ENCODE measurements at places on chromosomes 5 and 9. TPM values are rescaled to one million over a fixed set of nuclear protein-coding genes. Genes with fewer than 3 reads are reported as not detected.
A peak's percentile ranks its signal among the peaks of the same experiment; 100 is the strongest.

Gene ORM2
- 0.56 TPM for total RNA-seq

Gene LIX1
- not detected for total RNA-seq

Gene SGCD
- 6.1 TPM for total RNA-seq

Gene NDOR1
- total RNA-seq: 29.1 TPM

Gene PCDHB11
- total RNA-seq: 4.0 TPM

DNA sequence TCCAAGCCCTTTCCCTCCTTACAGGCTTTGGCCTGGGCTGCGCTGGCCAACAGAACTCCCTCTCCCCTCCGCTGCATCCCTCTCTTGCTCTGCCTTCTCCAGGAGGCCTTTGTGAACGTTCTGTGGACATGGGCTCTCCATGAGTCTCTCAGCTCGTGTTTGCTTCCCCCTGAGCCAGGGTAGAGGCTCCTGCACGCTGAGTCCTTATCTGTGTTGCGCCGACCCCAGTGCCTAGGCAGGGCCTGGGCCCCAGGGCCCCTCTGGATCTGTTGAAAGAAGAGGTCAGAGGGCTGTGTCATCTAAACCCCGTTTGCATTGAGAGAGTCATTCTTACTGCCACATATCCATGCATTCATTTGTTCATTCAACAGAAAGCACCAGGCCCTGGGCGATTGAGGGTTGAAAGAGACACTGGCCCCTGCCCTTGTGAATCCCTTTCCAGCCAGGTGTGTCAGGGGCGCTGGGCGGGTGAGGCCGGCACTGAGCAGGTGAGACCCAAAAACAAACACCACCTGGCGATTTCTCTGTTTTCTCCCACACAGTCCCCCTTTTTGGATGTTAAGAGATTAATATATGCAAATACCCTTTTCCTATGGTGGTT, 111.2 kb upstream of the IER5L start:
- H3K27me3 ChIP-seq: no peaks in the 10 kb centered on the region
- H3K36me3 ChIP-seq: no peaks in the 10 kb centered on the region
- H3K4me3 ChIP-seq: no peak overlapping the region
- no peaks in the 10 kb centered on the region for H3K4me1 ChIP-seq

GRCh38 chr9:18427691-18428090, 46.3 kb upstream of the ADAMTSL1 start:
- H3K4me3 ChIP-seq: no peak overlapping the region
- peaks cover 3% of the 10 kb centered on the region for H3K4me1 ChIP-seq
- no peaks in the 10 kb centered on the region for H3K27me3 ChIP-seq
- no peak overlapping the region for H3K27ac ChIP-seq
- H3K36me3 ChIP-seq: no peaks in the 10 kb centered on the region
- DNase-seq: no peak

DNA sequence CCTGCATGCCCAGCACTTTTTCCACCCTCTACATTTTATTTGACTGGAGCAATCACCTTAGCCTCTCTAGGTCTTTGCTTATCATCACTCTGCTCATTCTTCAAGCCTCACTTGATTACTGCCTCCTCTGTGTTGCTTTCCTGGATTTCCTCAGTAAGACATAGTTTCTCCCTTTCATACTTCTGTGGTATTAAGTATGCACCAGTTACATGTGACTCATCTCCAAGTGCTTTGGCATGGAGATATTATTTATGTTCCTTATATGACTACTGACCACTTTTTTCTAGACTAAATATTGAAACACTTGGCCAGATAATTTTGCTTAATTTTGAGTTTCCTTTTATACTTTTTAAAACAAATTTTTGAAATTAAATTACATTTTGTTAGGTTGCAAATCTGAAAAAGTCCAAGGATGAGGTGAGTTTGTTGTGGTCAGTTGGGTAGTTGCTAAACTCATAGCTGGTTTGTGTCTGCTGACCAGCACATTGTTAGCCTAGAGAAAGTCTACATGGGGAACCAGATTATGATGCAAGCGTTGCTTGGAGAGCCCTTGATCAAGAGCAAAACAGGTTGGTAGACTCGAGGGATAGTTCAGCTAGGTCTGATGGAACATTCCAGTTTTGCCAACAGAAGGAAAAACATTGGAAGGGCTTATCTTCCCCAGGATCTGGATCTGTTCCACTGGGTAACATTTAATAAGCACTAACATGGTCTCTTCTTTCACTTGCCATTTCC, 140.2 kb downstream of the TMC1 start:
- no peaks in the 10 kb centered on the region for H3K4me1 ChIP-seq
- no peaks in the 10 kb centered on the region for H3K27me3 ChIP-seq

- no peak overlapping the region for H3K27ac ChIP-seq
- DNase-seq: no peak
- no peaks in the 10 kb centered on the region for H3K4me1 ChIP-seq
- no peak overlapping the region for H3K4me3 ChIP-seq
Measured at GRCh38 chr9:81716409-81716808, 27.1 kb upstream of the TLE1 start.

DNA sequence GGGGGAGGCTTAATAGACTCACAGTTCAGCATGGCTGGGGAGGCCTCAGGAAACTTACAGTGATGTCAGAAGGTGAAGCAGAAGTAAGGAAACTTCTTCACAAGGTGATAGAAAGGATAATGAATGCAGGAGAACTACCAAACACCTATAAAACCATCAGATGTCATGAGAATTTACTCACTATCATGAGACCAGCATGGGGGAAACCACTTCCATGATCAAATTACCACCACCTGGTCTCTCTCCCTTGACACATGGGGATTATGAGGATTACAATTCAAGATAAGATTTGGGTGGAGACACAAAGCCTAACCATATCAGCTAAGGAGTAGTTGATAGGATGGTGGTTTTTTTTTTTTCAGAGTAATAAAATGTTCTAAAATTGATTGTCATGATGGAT, 201.8 kb downstream of the CDH12 start:
- no peak overlapping the region for H3K4me3 ChIP-seq
- no peaks in the 10 kb centered on the region for H3K4me1 ChIP-seq
- DNase-seq: no peak

GRCh38 chr5:56499901-56500300, 266.8 kb upstream of the ANKRD55 start:
- no peak overlapping the region for H3K4me3 ChIP-seq
- H3K36me3 ChIP-seq: no peaks in the 10 kb centered on the region
- peaks cover 4% of the 10 kb centered on the region for H3K4me1 ChIP-seq
- H3K27me3 ChIP-seq: no peaks in the 10 kb centered on the region

DNA sequence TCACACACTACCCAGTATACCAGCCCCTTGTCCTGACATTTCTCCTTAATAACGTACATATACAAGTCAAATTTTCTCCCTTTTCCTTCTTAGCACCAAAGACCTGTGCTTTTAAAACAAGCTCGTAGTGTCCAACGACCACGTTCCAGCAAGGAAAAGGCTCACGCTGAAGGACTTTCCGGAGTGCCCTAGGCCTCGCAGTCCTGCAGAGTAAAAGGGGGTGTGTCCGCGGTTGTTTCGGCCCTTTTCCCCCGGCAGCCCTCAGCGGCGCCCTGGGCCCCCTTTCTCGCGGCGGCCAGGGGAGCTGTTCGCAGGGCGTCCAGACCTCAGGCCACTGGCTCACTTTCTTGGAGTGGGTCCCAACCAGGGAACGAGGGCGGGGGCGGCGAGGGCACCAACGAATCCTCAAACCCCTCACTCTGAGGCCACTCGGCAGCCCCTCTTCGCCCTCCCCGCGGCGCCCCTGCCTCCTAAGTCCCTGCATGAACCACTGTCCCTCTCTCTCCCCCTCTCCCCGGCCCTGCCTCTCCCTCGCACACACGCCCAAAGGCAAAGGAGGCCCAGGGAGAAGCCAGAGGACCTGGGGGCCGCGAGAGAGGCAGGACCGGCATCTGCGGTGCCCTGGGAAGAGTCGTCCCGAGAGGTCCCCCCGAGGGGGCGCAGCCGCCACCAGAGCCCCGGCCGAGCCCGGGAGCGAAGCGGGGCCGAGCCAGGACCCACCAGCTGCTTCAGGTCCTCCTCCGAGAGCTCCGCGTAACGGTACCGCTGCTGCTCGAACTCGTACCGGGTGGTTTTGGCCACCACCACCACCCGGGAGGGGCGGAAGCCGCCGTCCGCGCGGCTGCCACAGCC, 720 bp downstream of the NADK2 start:
- H3K4me3 ChIP-seq: peak overlapping the region; percentile 99
- peaks cover 34% of the 10 kb centered on the region for H3K4me1 ChIP-seq
- no peaks in the 10 kb centered on the region for H3K36me3 ChIP-seq
- no peaks in the 10 kb centered on the region for H3K27me3 ChIP-seq

DNA sequence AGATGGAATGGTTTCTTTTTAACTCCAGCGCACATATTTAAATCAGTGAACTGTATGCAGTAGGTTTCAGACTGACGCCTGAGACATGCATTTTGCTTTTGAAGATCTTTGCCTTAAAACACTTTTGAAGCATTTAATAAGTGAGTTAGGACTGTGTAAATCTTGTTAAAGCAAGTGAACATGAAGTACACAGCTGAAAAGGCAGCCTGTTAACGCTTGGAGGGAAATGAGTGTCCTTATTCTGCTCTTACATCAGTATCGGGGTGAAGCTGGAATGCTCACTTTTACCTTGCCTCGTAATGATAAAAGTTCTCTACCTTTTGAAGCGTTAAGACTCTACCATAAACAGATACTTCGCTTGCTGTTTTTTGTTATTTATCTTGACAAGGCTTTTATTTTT, 552.2 kb downstream of the ZNF608 start:
- no peak overlapping the region for H3K27ac ChIP-seq
- no peaks in the 10 kb centered on the region for H3K4me1 ChIP-seq
- no peak for DNase-seq
- no peaks in the 10 kb centered on the region for H3K27me3 ChIP-seq
- H3K4me3 ChIP-seq: no peak overlapping the region

DNA sequence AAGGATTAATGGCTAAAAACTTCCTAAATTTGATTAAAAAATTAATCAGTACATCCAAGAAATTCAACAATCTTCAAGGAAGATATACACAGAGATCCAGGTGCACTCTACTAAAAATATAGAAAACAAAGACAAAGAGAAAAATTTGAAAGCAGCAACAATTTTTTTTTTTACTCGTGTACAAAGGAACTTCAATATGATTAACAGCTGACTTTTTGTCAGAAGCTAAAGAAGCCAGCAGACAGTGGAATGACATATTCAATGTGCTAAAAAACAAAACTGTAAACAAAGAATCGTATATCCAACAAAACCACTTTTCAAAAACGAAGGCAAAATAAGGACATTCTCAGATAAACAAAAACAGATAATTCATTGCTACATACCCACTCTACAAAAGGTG, 234.6 kb downstream of the FSTL4 start:
- no peaks in the 10 kb centered on the region for H3K36me3 ChIP-seq
- no peaks in the 10 kb centered on the region for H3K4me1 ChIP-seq
- no peak overlapping the region for H3K27ac ChIP-seq

GRCh38 chr5:142820447-142820846, 50.3 kb downstream of the ARHGAP26 start:
- no peak for DNase-seq
- H3K4me3 ChIP-seq: no peak overlapping the region
- H3K27ac ChIP-seq: no peak overlapping the region
- peaks cover 47% of the 10 kb centered on the region for H3K4me1 ChIP-seq
- no peaks in the 10 kb centered on the region for H3K36me3 ChIP-seq

DNA sequence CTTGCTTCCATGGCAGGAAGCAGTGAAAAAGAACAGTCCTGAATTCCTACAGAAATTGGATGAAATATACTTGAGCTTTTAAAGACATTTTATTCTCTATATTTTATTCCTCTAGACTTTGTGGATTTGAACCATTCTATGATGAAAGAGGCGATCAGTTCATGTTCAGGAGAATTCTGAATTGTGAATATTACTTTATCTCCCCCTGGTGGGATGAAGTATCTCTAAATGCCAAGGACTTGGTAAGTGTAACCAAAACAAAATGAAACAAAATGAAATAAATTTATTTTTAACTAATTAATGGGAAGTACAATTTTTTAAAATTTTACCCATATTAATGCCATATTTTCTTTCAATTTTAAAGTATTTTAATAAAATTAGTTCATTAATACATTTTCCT, 34.1 kb downstream of the STARD4 start:
- no peak for DNase-seq
- no peak overlapping the region for H3K4me3 ChIP-seq
- H3K27me3 ChIP-seq: no peaks in the 10 kb centered on the region
- no peaks in the 10 kb centered on the region for H3K4me1 ChIP-seq
- H3K27ac ChIP-seq: no peak overlapping the region
- H3K36me3 ChIP-seq: no peaks in the 10 kb centered on the region

DNA sequence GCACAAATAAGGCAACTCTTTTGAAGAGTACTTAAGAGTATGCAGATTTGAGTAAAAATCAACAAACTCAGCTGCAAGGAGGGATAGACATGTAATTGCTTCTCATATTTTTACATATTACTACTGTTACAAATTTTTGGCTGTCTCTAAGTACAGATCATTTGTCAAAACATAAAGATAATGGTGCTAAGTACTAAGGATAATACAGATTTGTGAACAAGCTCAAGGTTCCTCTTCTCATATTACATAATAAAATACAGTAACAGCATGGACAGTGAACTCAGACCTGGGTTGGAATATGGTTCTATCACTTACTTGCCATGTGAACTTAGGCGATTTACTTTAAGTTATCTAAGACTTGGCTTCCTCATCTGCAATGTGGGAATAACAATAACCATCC, 168.0 kb downstream of the AP3B1 start:
- no peaks in the 10 kb centered on the region for H3K4me1 ChIP-seq
- no peak for DNase-seq
- H3K4me3 ChIP-seq: no peak overlapping the region
- no peaks in the 10 kb centered on the region for H3K27me3 ChIP-seq
- no peaks in the 10 kb centered on the region for H3K36me3 ChIP-seq

DNA sequence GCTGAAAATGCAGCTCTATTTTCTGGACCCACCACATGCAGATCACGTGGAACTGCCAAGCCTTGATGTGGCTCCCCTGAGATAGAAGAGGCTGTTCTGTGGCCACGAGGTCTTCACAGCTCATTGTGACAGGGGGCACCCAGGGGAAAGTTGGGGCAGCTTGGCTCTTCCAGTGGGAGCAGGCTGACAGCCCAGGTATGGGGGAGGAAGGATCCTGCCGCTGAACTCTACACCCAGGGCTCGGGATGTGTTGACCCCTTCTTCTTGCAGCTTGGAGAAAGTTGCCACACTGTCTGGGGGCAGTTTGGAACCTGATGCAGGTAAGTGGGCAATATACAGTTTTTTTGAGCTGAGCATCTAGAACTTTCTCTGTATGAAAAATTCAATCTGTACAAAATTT, 133.6 kb upstream of the PITX1 start:
- no peaks in the 10 kb centered on the region for H3K4me1 ChIP-seq
- no peaks in the 10 kb centered on the region for H3K36me3 ChIP-seq
- no peak overlapping the region for H3K4me3 ChIP-seq
- H3K27me3 ChIP-seq: no peaks in the 10 kb centered on the region

DNA sequence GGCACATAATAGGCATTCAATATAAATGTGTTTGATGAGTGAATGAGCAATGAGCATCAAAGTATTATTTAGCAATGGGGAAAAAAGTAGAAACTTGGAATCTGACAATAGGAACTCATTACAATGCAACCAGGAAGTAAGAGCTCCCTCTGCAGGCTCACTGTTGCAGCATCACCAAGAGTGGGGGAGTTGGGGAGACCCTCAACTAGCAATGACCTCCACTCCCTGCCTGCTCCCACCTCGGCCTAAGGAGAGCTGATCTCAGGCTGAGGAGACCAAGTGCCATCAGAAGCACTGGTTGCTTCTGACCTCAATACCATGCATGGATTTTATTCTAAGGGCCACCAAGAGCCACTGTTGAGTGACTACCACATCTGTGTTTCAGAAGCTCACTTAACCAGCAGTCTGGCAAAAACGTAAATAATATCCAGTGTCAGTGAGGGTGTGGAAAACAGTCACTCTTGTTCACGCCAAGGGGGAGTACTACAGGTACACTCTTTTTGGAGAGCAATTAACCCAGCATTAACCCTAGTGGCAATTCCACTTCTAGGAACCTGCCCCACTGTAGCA, 8.0 kb downstream of the VDAC1 start:
- H3K27me3 ChIP-seq: no peaks in the 10 kb centered on the region
- no peak overlapping the region for H3K27ac ChIP-seq
